ENCODE measurements at places on chromosomes 5 and 9.

- no peak for DNase-seq
Measured at GRCh38 chr5:37448941-37449340, 69.8 kb downstream of the WDR70 start.

DNA sequence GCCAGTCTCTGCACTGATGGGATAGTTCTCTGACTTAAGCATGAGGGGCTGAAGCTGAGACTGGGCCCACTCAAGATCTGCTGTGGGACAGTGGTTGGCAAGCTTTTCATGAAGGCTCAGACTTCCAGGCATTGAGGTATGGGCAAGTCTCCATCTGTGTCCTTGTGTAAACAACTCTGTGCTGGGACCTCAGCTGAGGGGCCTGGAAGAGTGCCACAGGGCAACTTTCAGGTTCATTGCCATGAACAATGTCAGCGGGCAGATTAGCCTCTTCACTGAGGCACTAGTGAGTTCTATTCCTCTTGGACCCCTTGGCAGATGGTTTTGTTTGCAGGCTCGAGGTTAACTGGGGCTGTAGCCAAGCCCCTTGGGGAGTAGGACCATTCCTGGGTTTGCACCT is 127.1 kb downstream of the MRPS30 start:
- no peak for DNase-seq

GRCh38 chr5:112349371-112349770 is 69.7 kb downstream of the EPB41L4A start:
- DNase-seq: no peak

- no peak for DNase-seq
Measured at GRCh38 chr5:141941307-141941706, 16.7 kb downstream of the PCDH12 start.

DNA sequence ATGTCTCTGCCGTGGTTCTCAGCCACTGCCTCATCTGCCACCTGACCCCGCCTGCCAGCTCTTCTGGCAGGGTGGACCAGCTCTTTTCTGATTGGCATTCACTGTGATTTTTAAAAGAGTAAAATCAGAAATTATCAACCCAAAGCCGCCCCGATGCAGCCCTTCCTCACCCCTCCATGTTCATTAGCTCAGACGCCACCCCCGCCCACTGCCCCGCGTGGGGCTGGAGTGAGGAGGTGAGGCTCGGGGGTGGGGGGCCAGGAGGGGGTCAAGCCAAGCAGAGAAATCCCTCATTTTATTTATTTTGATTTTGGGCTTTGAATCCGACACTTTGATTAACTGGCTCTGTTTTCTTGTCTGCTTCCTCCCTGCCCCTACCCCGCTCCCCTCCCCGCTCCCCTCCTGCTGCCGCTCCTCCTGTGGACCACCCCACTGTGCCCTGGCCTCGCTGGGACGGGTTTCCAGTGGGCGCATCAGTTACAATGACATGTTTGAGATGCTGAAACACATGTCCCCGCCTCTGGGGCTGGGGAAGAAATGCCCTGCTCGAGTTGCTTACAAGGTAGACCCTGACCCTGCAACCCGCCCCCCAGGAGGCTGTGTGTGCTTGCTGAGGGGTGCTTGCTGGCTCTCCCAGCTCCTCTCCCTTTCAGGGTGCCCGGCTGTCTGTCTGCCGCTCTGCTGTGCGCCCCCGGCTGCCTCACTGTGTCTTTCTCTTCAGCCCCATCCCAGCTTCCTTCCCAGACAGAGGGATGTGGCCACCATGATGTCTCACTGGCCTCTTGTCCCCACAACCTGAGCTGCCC is 224.9 kb downstream of the CACNA1B start:
- no peak for DNase-seq

DNA sequence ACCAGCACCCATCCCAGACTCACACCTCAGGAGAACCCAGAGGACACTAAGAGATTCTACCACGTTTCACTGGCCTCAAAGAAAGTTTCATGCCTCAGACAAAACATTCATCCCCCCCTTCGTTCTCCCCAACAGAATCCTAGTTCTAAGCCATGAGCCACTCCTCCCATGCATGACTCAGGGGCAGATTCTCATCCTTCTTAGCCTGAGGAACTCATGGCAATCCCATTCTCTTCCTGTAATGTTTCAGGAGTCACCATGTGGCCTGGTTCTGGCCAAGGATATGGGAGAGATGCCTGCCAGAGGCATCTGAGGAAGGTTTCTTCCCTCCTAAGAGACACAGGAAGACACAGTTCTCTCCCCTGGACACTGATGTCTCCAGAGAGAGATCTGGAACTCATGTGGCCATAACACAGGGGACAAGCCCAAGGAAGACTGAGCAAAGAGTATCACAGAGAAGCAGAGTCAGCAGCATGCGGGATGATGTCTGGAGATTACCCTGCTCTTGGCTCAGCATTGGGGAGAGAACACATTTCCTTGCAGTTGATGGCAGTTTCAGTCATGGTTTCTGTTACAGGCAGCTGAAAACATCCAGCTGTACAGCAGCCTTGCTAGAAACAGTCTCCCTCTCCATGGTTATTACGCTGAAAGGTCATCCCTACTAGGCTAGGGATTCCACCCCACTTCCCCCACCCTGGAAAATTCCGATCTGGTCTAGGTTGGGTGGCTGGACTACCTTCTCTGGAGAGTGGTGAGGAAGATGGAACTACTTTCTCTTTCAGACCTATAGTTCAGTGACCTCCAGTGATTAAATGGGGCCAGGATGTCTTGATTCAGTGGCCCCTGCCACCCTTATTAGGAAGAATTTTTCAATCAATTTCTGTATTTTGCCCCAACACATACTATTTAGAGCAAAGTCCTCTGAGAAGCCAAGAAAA is 115.4 kb downstream of the ZNF608 start:
- DNase-seq: no peak

DNA sequence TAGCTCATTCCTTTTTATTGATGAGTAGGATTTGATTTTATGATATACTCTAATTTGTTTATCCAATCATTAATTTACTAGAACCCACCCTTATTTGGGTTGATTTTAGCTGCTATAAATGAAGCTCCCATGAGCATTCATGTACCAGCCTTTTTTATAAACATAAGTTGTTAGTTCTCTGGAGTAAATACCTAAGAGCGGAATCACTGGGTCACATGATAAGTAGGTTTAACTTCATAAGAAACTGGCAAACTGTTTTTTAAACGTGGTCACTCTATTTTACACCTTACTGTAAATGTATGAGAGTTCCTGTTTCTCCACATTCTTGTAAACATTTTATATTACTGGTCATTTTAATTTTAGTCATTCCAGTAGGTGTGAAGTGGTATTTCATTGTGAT is 364.6 kb downstream of the NPR3 start:
- no peak for DNase-seq

DNA sequence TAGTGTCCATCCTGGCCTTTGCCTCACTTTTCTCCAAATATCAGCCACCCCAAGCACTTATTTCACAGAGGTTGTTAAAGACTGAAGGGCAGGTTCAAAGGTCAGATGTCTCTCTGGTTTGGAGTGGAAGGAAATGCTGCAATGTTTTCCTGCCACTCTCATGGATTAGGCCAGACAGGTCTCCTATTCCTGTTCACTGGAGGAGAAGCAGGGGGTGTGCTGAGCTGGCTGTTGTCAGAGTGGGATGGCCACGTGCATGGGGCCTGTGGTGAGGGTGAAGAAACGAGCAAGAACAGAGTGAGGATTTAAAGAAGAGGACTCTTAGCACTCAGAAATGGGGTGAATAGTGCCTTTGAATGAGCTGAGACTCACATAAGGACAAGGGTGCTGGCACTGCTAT is 6.7 kb downstream of the TMEM8B start:
- DNase-seq: no peak

DNA sequence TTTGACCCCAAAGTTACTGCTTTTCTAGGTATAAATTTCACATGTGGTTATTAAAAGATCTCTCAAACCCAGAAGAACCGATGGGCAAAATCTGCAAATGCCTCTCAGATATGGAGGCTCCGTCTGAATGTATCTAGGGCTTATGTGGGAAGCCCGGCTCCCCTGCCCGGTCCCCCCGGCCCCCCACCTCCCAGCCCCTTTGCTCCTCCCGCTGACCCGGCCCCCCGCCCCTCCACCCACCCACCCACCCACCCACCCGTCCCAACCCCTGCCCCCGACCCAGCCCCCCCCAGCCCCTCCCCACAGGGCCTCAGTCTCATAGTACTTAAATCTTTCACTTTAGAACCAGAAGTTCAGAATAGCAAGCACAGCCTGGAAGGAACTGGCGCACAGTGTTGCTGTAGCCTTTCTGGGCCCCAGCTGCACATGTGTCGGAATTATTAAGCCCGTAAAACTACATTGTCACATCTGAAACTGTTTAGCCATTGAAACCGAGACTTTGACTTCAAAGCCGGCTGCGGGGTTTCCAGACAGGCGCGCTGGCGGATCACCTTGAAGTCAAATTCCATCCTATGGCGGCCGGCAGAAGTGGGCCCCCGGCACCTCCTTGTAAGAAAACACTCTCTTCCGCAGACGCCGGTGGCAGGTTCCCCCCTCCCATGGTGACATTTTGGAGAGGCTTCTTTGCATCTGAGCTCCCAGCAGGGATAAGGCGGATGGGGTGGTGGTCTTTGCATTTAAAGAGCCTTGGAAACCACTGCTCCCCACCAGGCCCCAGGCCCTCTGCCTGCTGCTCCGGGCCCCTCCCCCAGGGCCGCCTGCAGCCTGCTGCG is 12.8 kb downstream of the NKD2 start:
- no peak for DNase-seq

DNA sequence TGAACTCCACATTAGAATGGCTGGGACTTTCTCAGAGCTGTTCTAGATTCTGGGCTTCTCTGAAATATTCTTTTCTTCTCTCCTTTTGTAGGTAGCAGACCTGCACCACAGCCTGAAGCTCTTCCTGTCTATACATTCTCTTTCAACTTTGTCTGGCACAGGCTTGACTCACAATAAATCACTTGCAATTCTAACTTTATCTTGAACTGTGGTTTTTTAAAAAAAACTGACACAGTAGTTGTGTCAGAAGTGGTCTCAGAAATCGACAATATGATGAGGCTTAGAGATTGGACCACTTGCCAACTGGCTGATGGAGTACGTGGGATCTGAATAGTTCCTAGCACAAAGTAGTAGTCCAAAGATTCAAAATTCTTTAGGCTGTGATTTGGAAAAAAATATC is 24.1 kb upstream of the CDH9 start:
- DNase-seq: no peak

- no peak for DNase-seq
Measured at GRCh38 chr9:11312966-11313365, 700.2 kb upstream of the PTPRD start.

DNA sequence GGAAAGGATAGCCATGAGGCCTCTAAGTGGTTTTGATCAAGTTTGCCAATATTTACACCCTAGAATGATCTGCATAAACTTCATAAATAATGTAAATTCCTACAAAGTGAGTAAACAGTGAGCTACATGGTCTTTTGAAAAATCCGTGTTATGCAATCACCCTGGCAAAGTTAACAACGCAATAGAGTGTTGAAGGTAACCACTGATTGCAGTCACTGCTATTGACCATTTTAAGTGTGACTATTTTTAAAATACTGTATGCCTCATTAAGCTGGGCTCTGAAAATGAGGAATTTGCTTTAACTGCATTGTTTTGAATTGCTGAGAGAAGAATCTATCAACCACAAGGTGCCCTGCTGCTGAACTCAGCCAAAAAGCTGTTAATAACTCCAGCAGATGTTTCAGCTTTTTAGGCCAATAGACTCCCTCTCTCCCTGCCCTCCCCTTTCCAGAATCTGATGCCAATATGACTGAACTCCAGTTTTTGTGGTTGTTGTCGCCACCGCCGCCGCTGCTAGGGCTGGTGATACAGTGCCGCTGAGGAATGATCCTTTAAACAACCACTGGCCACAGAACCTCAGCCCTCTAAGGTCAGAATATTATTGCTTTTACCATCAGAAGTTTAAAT is 35.3 kb upstream of the SMARCA2 start:
- no peak for DNase-seq

GRCh38 chr5:74888117-74888516 is 21.9 kb upstream of the FAM169A start:
- no peak for DNase-seq

DNA sequence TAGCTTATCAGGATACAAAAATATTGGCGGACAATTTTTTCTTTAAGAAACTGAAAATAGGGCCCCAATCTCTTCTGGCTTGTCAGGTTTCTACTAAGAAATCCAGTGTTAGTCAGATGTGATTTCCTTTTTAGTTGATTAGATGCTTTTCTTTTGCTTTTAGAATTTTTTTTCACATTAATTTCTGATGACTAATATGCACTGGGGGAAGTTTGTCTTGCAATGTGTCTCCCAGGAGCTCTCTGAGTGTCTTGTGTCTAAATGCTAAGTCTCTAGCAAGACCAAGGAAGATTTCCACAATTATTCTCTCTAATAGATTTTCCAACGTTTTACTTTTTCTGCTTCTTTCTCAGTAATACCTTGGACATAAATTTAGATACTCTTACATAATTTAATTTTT is 559.8 kb upstream of the TYRP1 start:
- no peak for DNase-seq
